NCI-H2171 (cell line): ENCODE measurements at places on chromosomes 3 and 15.

GRCh38 chr3:3753416-3753815, 45.8 kb upstream of the LRRN1 start:
- DNase-seq: no peak

DNA sequence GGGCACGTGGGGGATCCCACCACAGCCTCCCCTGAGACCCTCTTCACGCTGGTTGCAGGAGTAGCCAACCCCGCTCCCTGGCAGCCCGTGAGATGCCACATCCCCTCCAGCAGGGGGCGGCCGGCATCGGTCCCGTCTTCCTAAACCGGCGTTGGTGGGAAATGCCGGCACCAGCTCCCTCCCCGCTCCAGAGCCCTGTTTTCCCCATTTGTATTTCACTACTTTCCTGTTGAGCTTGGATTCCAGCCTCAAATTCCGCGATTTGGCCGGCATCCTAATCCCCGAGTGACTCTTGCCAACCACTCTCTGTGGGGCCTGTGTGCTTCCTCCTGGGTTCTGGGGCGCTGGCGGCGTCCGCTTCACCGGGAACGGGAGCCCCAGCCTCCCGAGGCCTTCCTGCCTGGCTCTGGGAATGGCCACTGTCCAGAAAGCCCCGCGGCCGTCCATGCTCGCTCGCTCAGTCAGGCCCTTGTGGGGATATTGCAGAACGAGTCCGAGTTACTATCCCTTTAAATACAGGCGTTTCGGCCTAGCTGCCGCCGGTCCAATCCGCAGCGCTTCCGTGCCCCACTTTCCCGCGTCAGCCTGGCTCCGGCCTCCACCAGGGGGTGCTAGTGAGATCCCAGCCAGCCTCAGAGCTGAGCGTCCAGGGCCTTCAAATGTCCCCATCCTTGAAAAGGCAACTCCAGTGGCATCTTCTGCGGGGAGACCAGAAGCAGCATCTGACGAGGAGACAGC, 8.1 kb upstream of the ADAMTS17 start:
- peak; percentile 10 for DNase-seq

GRCh38 chr15:36591536-36592411, 12.3 kb downstream of the CDIN1 start:
- no peak for DNase-seq

DNA sequence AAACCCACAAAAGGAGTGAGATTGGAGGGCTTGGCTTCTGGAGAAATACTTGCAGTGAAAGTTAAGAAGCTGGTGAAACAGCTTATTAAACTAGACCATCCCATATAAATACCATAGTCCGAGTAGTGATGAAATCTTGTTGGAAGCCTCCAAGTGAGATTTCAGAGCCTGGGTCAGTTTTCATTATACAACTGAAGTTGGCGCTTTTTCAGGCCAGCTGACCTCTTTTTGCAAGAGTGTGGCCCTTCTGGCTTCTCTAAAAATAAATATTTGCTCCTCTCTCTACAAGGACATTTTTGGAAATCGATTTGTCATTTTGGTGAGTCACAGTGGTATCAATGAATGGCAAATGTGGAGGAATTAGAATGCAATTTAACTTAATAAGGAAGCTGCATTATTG, 51.2 kb upstream of the THRB start:
- DNase-seq: no peak

- DNase-seq: no peak
Observed at GRCh38 chr3:59996056-59996455, 946.2 kb upstream of the CFAP20DC start.

DNA sequence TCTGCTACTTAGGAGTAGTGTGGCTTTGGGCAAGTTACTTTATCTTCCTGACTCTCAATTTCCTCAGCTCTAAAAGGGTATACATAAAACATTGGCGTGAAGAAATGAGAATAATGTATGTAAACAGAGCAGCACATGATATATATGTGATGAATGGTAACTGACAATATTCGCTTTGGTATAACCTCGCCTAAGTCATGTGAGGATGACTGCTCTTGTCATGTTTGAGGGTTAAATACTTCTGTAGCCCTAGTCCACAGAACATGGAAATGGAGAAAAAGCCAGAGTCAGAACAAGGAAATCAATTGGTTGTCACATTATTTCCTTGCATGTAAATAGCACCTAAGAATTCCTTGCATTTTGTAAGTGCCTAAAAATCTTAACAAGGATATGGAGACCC, 25.0 kb downstream of the CHP1 start:
- no peak for DNase-seq

GRCh38 chr3:42214565-42215283, 51.3 kb downstream of the CCK start:
- DNase-seq: no peak

- DNase-seq: no peak
Observed at GRCh38 chr3:128504963-128505730, 12.1 kb upstream of the GATA2 start.

DNA sequence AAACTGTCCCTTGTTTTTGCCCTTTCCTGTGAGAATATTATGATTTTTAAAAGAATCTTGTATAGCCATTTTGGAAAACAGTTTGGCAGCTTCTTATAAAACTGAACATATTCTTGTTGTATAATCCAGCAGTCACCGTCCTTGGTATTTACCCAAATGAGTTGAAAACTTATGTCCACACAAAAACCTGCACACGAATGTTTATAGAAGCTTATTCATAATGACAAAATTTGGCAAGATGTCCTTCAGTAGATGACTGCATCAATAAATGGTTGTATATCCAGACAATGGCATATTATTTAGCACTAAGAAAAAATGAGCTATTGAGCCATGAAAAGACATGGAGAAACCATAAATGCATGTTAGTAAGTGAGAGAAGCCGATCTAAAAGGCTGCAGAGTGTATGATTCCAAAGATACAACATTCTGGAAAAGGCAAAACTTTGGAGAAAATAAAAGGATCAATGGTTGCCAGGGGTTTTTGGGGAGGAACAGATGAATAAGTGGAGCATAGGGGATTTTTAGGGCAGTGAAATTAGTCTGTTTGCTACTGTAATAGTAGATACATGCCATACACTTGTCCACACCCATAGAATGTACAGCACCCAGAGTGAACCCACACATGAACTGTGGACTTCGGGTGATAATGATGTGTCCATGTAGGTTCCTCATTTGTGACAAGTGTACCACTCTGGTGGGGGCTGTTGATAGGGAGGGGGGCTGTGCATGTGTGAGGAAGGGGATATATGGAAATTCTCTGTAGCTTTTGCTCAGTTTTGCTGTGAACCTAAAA, 31.7 kb downstream of the LIMD1 start:
- no peak for DNase-seq

GRCh38 chr3:14422016-14422963, 19.9 kb downstream of the SLC6A6 start:
- DNase-seq: no peak

GRCh38 chr3:45318689-45319088, 69.7 kb upstream of the LARS2 start:
- DNase-seq: no peak

GRCh38 chr3:101512396-101512645, 691 bp downstream of the SENP7 start:
- DNase-seq: no peak
